ENCODE measurements at places on chromosomes 5 and 9.
A peak's percentile ranks its signal among the peaks of the same experiment; 100 is the strongest.

DNA sequence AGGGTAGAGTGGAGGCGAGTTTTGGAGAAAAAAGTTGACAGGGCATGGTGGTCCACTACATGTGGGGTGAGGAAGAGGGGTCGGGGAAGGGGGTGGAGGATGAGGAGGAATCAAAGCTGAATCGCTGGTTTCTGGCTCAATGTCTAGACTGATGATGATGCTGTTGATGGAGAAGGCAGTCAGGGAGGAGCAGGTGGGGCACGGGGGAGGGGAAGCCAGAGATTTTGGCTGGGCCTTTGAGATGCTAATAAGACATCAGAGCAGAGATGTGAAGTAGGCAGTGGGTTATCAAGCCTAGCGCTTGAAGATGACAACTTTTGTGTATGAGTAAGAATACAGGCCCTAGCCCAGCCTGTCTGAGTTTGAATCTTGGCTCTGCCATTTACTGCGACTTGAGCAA lies 32.4 kb upstream of the TTC23L start:
- no peak for ATAC-seq

DNA sequence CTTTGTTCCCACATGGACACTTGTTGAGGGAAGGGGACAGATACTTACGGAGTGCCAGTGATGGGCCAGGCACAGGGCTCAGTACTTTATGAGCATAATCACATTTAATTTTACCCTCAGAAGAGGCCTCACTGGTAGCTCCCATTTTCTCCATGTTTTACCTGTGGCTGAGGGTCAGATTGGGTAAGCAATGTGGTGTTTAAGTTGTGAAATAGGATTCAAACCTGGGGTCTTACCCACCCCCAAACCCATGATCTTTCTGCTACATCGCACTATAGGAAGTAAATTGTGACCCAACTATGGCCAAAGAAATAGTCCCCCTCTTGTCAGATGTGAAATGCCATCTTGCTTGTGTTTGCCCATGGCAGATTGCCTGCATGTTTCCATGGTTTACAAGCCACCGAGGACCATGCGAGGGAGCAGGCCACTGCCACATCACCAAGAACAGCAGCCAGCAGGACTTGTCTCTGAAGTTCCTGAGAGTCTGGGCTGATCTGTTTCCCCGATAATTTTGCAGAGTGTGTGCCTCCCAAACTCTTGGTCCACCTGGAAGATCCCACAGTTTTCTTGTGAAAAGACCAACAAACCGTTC lies 95.4 kb downstream of the MACROH2A1 start:
- ATAC-seq = no peak

- ATAC-seq = no peak
Measured at GRCh38 chr5:138752341-138752950, 779 bp upstream of the CTNNA1 start.

DNA sequence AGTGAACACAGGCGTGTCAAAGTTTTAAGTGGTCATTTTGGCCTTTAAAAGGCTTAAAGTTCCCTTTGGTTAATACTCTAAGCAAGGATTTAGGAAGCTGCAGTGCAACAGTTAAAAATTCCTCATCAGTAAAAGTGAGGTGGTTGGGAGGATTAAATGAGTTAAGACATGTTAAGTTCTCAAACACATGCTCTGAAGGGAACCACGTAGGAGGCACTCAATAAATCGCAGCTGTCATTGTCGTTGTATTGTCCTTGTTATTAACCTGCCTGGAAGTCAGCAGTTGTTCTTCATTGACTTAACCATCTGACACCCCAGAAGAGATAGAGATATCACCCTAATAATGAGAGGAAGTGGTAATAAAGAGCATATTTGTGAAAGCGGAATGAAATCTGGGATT lies 247.5 kb downstream of the MARCHF11 start:
- ATAC-seq = no peak

- ATAC-seq = no peak
Measured at GRCh38 chr5:66138637-66139317, 5.3 kb upstream of the SREK1 start.

- ATAC-seq = no peak
Measured at GRCh38 chr5:37272511-37272910, 23.3 kb upstream of the CPLANE1 start.

GRCh38 chr5:132090107-132090506 lies 16.5 kb downstream of the CSF2 start:
- ATAC-seq = no peak

DNA sequence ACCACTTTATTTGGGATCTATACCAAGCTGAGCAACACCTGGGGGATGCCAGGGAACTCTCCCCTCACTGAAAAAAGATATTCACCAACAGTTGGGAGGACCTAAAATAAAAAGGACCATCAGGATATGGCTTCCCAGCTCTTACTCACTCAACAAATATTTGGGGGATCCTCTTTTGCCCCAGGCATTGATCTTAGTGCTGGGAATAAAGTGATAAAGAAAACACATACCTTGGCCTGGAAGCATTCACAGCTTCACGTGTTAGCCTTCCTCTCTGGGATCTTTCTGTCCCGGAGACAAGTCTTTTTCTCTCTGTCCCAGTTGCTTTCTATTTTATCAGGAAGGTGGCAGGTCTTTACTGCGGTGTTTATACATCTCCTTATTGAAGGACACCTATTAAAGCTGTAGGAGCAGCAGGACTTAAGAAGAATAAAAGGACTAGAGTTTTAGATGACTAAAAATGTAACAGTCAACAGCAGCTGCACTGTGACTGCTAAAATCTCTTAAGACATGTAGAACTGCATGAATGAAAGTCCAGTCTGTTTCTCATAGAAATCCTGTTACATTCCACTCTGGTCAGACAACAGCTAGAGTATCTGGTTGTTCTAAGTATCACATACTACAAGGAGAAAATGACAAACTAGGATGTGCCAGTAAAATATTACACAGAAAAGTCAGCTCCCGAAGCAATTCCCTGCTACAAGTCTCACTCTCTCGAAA lies 90.0 kb upstream of the ITGA2 start:
- ATAC-seq = no peak

DNA sequence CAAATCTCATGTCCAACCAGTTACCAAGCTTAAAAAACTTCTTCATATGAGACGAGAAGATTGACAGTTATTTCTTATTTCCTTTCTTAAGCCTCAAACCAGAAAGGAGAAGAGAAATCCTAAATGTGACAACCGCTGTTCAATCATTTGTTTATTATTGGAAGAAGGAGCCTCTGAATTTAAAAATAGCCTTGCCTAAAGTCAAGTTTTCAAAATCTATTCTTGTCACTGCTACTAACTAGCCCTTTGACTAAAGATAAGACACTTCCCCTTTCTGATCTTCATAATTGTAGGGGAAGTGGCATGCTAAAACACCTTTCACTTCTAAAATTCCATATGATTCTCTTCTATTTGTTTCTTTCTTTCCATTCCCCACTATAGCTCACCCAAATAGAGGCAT lies 106.2 kb upstream of the EMB start:
- no peak for ATAC-seq

GRCh38 chr5:148697809-148698196 lies 43.5 kb upstream of the HTR4 start:
- no peak for ATAC-seq

- ATAC-seq = no peak
Measured at GRCh38 chr9:136292026-136292538, 11.8 kb downstream of the CCDC187 start.

DNA sequence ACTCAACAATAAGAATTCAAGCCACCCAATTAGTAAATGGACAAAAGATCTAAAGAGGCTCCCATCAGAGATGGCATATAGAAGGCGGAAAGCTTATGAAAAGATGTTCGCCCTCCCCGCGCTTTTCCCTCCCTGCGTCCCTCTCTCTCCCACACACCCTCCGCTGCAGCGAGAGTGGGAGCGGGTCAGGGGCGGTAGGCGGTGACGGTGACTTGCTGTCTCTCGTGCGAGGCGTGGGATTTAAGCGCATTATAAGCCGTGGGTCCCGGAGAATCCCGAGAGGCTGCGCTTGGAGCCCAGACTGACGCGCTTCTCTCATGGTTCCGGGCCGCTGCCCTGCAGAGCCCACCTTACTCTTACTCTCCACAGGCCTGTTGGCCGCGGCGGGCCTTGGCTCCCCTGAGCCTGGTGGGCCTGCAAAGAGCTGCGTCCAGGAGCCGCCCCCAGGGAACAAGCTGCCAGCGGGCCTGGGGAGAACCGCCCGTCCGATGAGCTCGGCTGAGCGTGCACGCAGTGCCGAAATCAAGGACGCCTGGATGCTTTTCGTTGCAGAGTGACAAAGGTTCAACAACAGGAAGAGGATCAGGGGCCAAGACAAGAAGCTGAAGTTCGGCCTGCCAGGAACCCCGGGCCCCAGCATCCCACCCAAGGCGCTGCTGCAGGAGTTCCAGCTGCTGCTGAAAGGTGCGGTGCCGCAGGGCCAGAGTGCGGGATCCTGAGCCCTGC lies 42.6 kb upstream of the BICD2 start:
- ATAC-seq = no peak

DNA sequence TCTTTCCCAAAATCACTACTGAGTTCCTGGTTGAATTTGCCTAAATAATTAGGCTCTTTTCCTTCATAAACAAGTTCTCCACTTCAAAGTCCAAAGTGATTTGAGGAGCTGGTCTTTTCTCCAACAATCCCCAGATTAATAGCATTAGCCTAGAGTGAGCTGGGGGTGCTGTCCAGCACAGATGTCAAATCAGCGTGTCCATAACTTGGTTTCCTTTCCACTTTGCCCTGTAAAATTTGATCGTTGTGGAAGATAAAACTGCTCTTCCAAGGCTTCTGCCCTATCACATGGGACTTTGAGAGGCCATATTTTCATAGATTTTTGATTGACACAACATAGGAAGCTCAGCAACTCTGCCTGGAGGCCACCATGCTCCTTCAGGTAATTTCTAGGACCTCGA lies 134.7 kb upstream of the RORB start:
- no peak for ATAC-seq

DNA sequence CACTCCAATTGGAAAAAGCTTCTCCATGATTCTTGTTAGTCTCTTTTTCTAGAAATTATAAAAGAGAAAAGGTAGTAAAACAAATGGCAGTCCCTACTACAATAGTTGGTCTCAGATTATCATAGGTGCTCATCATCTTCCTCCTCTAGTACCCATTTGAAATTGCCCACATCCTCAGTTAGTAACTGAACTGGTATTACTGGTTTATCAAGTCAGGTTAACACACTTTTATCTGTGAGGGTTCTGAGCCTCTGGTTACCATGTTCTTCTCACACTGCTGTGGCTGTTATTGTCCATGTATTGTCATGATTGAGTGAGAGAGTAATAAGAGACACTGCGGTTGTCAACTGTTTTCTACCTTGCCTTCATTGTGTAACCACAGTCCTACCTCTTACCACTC lies 901.7 kb downstream of the TLE1 start:
- no peak for ATAC-seq

GRCh38 chr9:76926846-76927245 lies 20.9 kb upstream of the PRUNE2 start:
- no peak for ATAC-seq

DNA sequence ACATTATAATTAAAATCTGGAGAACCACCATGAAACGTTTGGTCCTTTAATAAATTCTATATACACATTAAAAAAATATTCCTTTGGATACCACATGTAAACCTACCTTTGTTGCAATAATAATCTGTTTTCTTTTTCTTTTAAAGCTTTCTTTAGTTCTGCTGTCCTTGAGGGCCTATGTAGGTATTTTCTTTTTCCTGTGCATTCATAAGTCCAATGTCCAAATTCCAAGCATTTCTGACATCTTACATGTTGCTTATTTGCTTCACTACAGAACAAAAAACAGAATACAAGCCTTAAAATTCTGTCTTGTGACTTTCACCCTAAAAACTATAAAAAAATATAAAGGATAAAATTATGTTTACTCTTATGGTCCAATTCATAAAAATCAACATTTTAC lies 19.7 kb downstream of the ZCCHC10 start:
- ATAC-seq = no peak

GRCh38 chr5:42570966-42571960 lies 148.0 kb downstream of the GHR start:
- ATAC-seq = no peak

- no peak for ATAC-seq
Measured at GRCh38 chr9:73347720-73348119, 196.1 kb downstream of the ANXA1 start.

DNA sequence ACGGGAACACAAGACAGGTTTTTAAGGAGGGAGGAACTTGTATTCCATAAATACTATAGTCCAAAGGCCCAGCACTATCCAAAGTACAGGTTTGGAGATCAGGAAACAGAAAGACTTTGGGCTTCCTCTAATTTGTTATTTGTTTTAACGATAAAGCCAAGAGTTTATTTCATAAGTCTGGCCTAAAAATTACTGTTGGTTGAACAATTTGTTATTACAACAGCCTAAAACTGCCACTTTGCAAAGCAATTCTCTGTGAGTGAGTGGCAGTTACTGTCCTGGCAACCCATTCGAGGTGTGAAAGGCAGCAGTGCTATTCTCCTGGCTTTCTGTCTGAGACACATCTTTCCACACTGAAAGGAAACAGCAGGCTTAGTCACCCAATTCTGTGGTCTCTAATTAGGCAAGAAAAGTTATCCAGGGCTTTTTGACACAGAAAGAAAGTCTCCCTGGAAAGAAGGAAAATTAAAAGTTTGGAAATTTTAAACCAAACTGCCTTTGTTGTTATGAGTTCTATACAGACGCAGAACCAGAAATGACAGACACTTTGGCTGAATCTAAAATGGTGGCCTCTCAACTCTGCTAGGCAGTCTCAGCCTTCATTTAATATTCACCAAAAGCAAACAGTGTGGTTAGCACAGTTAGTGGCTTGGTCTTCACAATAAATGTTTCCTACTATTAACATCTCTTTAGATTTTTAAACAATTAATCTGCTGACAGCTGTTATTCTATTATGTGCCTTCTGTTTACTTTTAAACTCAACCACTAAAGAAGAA lies 33.9 kb downstream of the PSMB7 start:
- no peak for ATAC-seq

GRCh38 chr9:81086416-81086815 lies 602.9 kb downstream of the TLE1 start:
- ATAC-seq = no peak

GRCh38 chr9:133770076-133770777 lies 32.1 kb upstream of the SARDH start:
- no peak for ATAC-seq

GRCh38 chr5:67010684-67011409 lies 185.8 kb downstream of the CD180 start:
- ATAC-seq = peak; percentile 32
